ENCODE measurements at places on chromosomes 2 and 18. TPM values are rescaled to one million over a fixed set of nuclear protein-coding genes. Genes with fewer than 3 reads are reported as not detected.
A peak's percentile ranks its signal among the peaks of the same experiment; 100 is the strongest.

DNA sequence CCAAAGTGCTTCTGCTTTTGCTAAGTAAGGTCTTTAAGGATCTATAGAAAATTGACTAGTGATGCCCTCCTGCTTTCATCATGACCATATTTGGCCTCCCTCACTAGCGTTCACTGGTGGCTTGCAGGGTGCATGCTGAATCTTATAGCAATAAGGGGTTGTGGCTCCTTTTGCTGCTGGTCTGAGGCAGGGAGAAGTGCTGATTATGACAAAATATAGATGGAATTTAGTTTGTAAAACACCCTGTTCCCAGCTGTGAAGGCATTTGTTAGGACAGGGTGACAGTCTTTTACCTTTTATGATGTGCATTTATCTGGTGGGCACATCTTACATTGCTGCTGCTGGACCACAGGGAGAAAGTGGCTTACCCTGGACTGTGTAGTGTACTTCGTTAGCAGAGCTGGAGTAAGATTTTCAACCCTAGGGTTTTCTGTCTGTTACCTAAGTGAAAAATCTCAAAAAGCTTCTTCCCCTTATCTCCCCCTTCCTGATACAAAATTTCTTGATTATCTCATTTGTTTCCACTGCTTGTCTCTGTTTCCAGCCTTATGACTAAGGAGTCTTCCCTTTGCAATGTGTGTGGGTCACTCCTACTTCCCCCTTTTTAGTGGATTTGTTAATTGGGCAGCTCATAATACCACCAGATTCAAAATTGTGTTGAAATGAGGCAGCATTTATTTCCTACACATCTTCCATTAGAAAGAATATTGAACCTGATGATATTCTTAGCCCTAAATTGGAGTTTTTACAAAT, 21.2 kb upstream of the RPL37A start:
- no peak for DNase-seq

DNA sequence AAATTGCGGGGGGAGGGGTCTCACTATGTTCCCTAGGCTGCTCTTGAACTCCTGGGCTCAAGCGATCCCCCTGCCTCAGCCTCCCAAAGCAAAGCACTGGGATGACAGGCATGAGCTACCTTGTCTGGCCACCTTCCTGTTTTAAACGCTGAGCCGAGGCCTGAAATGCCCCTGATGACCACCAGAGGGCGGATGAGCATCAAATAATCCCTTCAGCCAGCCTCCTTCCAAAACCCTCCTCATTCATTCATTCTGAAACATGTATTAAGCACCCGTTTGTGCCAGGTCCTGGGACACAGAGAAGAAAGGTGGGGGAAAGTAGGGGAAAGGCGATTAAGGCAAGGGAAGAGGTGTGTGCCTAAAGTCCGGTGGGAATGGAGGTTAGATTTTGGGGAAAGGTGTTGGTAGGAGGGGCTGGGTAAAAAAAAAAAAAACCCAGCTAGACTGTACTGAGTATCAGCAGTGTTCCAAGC, 30.7 kb upstream of the PTMA start:
- DNase-seq: peak; percentile 88

DNA sequence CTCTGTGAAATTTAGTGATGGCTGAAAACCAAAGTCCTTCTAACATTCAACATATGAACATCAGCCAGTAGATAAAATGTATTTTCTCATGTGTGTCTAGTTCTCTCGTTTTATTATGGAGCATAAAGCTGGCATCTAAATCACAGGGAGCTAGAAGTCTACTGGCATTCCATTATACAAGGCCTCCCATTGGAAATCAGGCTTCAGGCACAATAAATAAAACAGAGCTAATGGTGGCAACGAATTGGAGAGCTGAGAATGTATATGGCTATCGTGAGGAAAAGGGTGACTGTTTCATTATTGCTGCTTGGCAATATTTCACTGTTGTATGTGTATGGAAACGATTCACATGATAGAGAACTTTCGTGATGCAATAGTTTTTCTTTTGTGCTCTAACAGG, 62.4 kb downstream of the SLC5A7 start:
- no peak for DNase-seq

GRCh38 chr2:112880091-112880531, 30.9 kb upstream of the IL37 start:
- no peak for DNase-seq

DNA sequence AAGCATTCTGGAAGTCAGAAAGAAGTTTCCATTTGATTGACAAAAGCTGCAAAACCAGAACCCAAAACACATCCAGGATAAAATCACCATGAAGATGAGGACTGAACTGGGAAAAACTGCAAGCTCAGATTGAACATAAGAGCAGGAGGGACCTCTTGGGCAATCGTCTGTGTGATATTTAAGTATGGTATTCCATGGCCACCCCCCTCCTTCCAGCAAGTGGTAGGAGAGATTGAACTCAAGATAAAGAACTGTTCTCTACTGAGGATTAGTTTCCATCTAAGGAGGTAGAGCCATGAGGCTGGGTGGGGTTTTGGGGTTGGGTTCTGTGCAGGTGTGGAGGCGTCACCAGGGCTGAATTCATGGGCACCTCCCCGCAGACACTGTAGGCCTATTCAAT, 251.1 kb downstream of the NCKAP5 start:
- DNase-seq: no peak

DNA sequence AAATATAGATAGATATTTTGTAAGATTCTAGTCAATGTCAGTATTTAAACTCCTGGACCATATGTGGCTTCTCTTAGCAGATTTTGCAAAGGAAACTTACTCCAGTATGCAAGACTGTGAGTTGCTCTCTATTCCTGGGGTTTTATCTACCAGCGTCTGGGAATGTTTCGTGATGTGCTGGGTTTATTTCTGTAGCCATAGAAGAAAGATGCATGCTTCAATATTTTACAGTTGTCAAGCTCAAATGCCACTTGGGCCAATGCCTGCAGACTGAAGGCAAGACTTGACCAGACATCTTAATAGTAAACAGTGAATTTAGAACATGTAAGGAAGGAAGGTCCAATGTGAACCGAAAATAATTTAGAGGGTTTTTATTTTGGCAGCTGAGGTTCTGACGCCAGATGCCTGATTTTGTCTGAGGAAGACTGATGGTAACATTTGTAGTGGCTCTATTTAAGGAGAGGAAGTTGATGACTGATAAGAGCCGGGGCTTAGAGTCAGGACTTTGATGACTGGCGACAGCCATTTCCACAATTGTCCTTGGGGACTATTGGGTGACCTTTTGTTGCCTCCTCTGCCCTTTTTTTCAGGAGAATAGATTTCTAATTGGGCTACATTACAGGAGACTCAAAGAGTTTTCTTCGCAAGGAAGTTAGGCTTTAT, 154.3 kb downstream of the RAPGEF4 start:
- DNase-seq: no peak

GRCh38 chr2:124874219-124874618, 849.1 kb downstream of the CNTNAP5 start:
- DNase-seq: no peak

- DNase-seq: no peak
These were observed 93.8 kb upstream of the ZBTB14 start for GRCh38 chr18:5389356-5389755.

DNA sequence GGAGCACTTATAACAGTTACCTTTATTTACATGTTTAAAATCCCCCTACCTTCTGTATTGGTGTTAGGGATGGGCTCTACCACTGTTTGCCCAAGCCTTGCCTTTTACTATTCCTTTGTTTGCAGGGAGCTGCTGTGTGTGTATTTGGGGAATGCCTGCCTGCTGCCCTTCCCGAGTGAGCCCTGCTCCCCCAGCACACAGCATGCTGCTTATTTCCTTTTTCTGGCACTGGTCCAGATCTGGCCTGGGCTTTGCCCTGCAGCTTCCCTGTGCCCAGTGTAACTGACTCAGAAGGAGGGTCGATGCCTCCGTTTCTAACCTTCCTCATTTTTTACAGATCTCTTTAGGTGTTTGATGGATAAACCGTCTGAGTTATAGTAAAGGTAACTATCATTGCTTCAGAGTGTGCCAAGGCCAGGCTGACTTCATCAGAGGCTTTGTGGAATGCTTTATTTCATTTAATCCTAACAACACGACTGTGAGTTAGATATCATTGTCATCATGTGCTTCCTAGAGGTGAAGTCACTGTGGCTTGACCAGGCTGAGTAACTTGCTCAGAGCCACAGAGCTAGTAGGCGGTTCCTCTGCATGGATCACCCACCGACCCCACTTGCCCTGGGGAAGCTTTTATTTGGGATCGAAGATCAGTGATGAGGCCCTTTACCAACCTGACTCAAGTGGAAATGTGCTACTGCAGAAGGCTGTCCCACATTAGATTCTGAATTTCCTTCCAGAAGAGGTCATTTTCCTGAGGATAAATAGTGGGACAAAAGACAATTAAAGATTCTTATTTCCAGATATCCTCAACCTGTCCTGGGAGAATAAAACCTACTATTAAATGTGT, 238.8 kb downstream of the ZNF407 start:
- DNase-seq: no peak

- no peak for DNase-seq
These were observed 108.4 kb upstream of the LMAN1 start for GRCh38 chr18:59467497-59467896.

STARD6 gene
- total RNA-seq: not detected

Measured in activated CD4-positive, alpha-beta T cell treated with anti-CD3 and anti-CD28 coated beads, Interleukin-2, amount 10 ng/mL, durations not matched to agents 7 days and 5 days (primary cell).